GM23248 (cell line): ENCODE measurements at places on chromosomes 3 and 15. TPM values are rescaled to one million over a fixed set of nuclear protein-coding genes. Genes with fewer than 3 reads are reported as not detected.

- DNase-seq, result peak; percentile 84
- peak overlapping the region; percentile 97 for H3K4me3 ChIP-seq
- H3K4me1 ChIP-seq, result peaks cover 24% of the 10 kb centered on the region
- no peaks in the 10 kb centered on the region for H3K36me3 ChIP-seq
Observed at GRCh38 chr3:169147238-169148008, 516.1 kb downstream of the MECOM start.

GRCh38 chr3:81651139-81651538 is 110.3 kb downstream of the GBE1 start:
- H3K27ac ChIP-seq, result no peak overlapping the region
- H3K36me3 ChIP-seq, result peaks cover 26% of the 10 kb centered on the region
- no peaks in the 10 kb centered on the region for H3K4me1 ChIP-seq
- H3K27me3 ChIP-seq, result no peaks in the 10 kb centered on the region
- no peak for DNase-seq
- no peak overlapping the region for H3K4me3 ChIP-seq

GRCh38 chr3:48684480-48685143 is 1.1 kb downstream of the NCKIPSD start:
- H3K27ac ChIP-seq, result no peak overlapping the region
- peaks cover 14% of the 10 kb centered on the region for H3K4me1 ChIP-seq
- H3K4me3 ChIP-seq, result peak overlapping the region; percentile 96

GATM gene
- 0.89 TPM in 1 of 2 replicates, not detected in the other for total RNA-seq

- no peaks in the 10 kb centered on the region for H3K4me1 ChIP-seq
- no peak overlapping the region for H3K4me3 ChIP-seq
- no peaks in the 10 kb centered on the region for H3K27me3 ChIP-seq
- no peak overlapping the region for H3K27ac ChIP-seq
- H3K36me3 ChIP-seq, result no peaks in the 10 kb centered on the region
- DNase-seq, result no peak
Observed at GRCh38 chr3:195711813-195712534, 8.8 kb upstream of the MUC20 start.

DNA sequence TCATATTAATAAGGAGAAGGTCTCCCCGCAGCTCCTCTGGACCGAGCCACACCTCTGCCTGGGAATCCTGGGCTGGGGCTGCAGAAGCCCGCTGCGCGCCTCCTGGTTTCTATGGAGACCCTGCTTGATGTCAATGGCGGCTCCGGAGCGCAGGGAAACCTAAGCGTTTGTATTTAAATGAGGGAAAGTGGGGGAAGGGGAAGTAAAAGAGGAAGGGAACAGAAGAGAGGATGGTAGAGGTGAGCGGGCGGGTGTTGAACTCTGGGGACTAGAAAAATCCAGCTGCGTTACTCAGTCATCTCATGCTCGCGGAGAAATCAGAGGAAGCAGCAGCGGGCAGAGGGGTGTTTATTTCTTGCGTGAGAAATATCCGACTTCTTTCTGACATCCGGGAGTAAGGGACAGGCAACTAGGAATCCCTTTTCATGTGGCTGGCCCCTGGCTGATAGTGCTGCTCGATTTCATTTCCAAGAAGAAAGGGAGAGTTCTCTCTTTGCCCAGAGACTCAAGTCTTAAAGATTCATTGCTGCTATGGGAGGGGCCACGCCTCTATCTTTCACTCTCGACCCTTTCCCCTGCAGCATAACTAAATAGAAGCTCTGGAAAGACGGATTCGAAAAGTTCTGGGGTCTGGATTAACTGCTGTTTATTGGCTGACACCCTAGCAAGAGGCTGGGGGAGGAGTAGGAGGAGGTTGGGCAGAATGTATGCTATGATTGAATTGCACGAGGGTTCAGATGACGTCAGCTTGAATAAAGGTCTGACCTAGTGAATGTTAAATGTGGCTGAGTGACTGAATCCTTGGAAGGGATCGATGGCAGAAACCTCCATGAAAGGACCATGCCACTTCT is 110.5 kb upstream of the GAP43 start:
- peak overlapping the region; percentile 89 for H3K4me3 ChIP-seq
- peak overlapping the region; percentile 44 for H3K27ac ChIP-seq
- peaks cover 10% of the 10 kb centered on the region for H3K4me1 ChIP-seq
- peak; percentile 67 for DNase-seq

CNTN4 gene
- total RNA-seq, result not detected in 2 replicates

SCAANT1 gene
- total RNA-seq, result not detected in 2 replicates

DNA sequence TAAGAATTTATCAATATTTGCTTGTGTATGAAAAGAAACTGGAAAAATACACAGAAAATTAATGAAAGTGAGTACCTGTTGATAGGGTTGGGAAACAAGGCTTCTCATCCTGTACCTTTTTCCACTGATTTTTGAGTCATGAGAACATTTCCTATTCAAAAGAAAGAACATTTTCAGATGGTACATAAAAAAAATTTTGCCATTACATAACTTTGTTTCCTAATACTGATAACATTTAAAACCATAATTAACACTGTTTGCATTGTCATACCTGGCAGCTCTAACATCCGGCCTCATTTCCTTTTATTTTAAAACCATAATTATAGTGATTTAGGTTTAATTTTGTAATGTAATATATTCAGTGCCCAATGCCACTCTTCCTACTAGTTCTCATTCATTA is 11.7 kb downstream of the NKTR start:
- H3K27ac ChIP-seq, result no peak overlapping the region
- H3K36me3 ChIP-seq, result peaks cover 3% of the 10 kb centered on the region; the same call in 1 of the 2 replicates
- H3K27me3 ChIP-seq, result no peaks in the 10 kb centered on the region
- H3K4me3 ChIP-seq, result no peak overlapping the region

GRCh38 chr15:34025252-34025651 is 13.8 kb downstream of the AVEN start:
- H3K27ac ChIP-seq, result no peak overlapping the region
- no peak overlapping the region for H3K4me3 ChIP-seq
- no peaks in the 10 kb centered on the region for H3K27me3 ChIP-seq
- DNase-seq, result no peak

NOX5 gene
- total RNA-seq, result 0.11 TPM in 1 of 2 replicates, not detected in the other

DNA sequence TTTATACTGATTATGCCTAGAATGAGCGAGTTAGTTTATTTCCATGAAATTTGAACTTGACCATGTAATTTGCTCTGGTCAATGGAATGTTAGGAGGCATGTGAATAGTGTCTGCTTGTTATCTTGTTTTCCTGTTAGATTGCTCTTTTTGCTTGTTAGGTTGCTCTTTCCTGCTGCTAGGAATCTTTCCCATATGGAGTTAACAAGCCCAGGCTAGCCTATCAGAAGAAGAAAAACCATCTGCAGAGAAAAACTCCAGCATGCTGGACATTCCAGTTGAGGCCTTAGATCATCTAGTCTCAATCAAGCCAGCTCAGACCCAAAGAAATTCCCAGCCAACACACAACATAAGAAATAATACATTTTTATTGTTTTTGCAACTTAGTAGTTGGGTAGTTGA is 470.2 kb upstream of the AGTR1 start:
- H3K4me1 ChIP-seq, result 0 out of 2 replicates have a peak, but pooled peaks cover 9% of the 10 kb centered on the region
- no peak overlapping the region for H3K4me3 ChIP-seq
- no peaks in the 10 kb centered on the region for H3K27me3 ChIP-seq
- H3K27ac ChIP-seq, result no peak overlapping the region
- no peak for DNase-seq

GRCh38 chr3:17355591-17355990 is 386.8 kb downstream of the TBC1D5 start:
- DNase-seq, result peak; percentile 65
- no peak overlapping the region for H3K27ac ChIP-seq
- no peaks in the 10 kb centered on the region for H3K27me3 ChIP-seq
- H3K4me3 ChIP-seq, result no peak overlapping the region

- no peak overlapping the region for H3K27ac ChIP-seq
- no peak for DNase-seq
- no peaks in the 10 kb centered on the region for H3K27me3 ChIP-seq
Observed at GRCh38 chr3:131928593-131928992, 106.2 kb downstream of the CPNE4 start.

- no peaks in the 10 kb centered on the region; the same call in 1 of the 2 replicates for H3K4me1 ChIP-seq
- H3K27ac ChIP-seq, result no peak within 1 kb of the TSS
- peak; percentile 39 for DNase-seq
Observed at GRCh38 chr3:87792534-87793336, 266.1 kb downstream of the CGGBP1 start.

DCUN1D1 gene
- 28.5 and 31.9 TPM in 2 replicates for total RNA-seq

GRCh38 chr15:62775932-62776331 is 266.6 kb upstream of the TPM1 start:
- peaks cover 29% of the 10 kb centered on the region for H3K4me1 ChIP-seq
- H3K36me3 ChIP-seq, result no peaks in the 10 kb centered on the region
- no peaks in the 10 kb centered on the region for H3K27me3 ChIP-seq
- no peak overlapping the region for H3K27ac ChIP-seq

DNA sequence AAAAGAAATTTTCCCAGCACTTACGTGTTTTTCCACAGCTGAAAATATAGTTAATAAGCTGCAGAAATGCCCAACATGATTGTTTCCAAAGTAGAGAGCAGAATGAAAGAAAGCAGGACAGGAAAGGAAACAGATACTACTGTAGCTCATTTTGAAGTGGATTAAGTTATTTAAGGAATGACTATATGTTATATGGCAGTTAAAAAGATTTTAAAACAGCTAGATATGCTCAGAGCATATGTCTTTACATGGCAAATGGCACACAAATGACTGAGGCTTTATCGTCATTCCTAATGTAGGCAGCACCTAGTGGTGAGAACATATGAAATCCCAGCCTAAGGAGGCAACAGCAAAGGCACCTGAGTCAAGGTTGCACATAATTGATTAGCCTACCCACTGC is 106.6 kb upstream of the SEMA6D start:
- no peaks in the 10 kb centered on the region for H3K27me3 ChIP-seq
- H3K4me3 ChIP-seq, result no peak overlapping the region
- H3K36me3 ChIP-seq, result no peaks in the 10 kb centered on the region
- H3K27ac ChIP-seq, result no peak overlapping the region

NR1I2 gene
- not detected in 2 replicates for total RNA-seq

HTR3E gene
- not detected in 2 replicates for total RNA-seq

GRCh38 chr3:170046269-170047132 is 8.7 kb downstream of the GPR160 start:
- H3K36me3 ChIP-seq, result no peaks in the 10 kb centered on the region
- DNase-seq, result no peak
- no peak overlapping the region for H3K4me3 ChIP-seq
- peaks cover 5% of the 10 kb centered on the region for H3K27me3 ChIP-seq

DNA sequence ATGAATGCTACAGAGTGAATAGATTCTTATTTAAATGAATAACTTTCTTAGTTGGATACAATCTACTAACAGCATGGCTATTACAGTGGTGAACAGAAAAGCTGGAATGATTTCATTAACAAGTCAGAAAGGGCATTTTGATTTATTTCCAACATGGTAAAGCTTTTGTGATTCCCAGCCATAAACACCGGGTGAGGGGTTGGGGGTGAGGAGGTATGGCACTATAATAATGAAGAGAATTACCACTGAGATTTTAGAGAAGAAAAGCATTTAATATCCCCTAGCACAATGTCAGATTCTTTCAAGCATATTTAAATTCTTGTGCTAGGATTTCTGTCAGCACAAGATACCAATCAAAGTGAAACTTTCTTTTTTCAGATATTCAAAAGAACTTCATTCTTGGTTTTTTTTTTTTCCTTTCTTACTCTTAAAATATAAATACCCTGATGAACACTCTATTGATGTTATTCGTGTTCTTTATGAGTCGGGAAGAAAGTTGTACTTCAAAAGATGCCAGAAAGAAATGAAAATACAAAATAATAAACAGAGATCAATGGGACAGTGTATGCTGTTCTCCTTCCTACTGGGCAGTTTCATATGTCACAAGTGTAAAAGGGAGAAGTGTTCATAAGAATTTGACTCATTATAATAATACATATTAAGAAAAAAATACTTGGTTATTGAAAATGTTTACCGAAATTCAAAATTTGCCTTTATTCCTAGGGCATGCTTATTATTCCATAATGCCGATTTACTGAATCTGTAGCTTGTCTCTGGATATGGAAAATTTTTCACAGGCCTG is 522.8 kb downstream of the CADM2 start:
- no peak overlapping the region for H3K4me3 ChIP-seq
- no peak for DNase-seq
- no peak overlapping the region for H3K27ac ChIP-seq
- H3K4me1 ChIP-seq, result no peaks in the 10 kb centered on the region

- DNase-seq, result no peak
- H3K27ac ChIP-seq, result no peak overlapping the region
- H3K4me3 ChIP-seq, result no peak overlapping the region
Observed at GRCh38 chr3:134543113-134543512, 57.3 kb downstream of the CEP63 start.

DNA sequence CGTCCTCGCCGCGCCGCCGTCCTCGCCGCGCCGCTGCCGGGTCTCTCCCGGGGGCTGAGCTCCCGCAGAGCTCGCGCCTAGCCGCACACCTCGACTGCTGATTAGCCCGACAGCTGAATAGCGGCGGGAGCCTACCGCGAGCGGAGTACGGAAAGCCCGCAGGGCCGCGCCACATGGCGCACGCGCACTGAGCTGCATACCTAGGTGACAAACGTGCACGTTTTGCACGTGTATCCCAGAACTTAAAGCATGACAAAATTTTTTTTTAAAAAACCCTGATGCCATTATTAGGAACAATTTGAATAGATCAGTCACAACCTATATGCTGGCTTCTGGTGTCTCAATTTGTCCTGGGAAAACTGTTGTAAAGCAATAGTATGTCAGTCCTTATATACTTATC is at the start of gene GOLGA8A:
TSS of gene GOLGA8A (minus strand) at position 122 of the 400 bp plus-strand sequence. CDS start 48,117 bp downstream, outside the sequence.
- no peaks in the 10 kb centered on the region for H3K27me3 ChIP-seq
- DNase-seq, result peak; percentile 85
- H3K4me3 ChIP-seq, result peak within 1 kb of the TSS; percentile 90
- peaks cover 7% of the 10 kb centered on the region; the same call in 1 of the 2 replicates for H3K4me1 ChIP-seq
- H3K36me3 ChIP-seq, result 0 out of 2 replicates have a peak, but pooled peaks cover 1% of the 10 kb centered on the region

- no peaks in the 10 kb centered on the region for H3K36me3 ChIP-seq
- 0 out of 2 replicates have a peak, but pooled peaks cover 9% of the 10 kb centered on the region for H3K4me1 ChIP-seq
- H3K27me3 ChIP-seq, result no peaks in the 10 kb centered on the region
Observed at GRCh38 chr3:14042680-14043079, 82.0 kb downstream of the CHCHD4 start.

DNA sequence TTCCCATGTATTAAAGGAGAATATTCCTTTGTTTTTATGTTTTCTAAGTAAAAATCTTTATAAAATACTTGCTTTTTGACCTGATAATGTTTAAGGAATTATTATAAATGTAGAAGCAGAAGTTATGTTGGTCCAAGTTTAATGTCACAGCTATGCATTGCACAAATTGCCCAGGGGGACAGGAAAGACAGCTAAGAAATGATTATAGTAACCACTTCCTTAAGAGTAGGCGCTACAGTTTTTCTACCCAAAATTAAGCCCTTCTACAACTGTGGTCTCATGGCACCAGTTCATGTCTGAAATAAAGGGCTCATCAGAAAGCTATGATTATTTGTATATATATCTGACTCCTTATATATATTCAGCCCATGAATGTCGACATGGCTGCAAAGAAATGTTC is 176.4 kb downstream of the GBE1 start:
- no peak for DNase-seq
- peaks cover 23% of the 10 kb centered on the region for H3K36me3 ChIP-seq
- no peak overlapping the region for H3K27ac ChIP-seq
- no peak overlapping the region for H3K4me3 ChIP-seq
- H3K4me1 ChIP-seq, result no peaks in the 10 kb centered on the region

GRCh38 chr15:37046876-37047614 is 53.3 kb downstream of the MEIS2 start:
- H3K4me1 ChIP-seq, result peaks cover 11% of the 10 kb centered on the region
- peak overlapping the region; percentile 37; the same call in 1 of the 2 replicates for H3K27ac ChIP-seq
- no peaks in the 10 kb centered on the region for H3K27me3 ChIP-seq
- DNase-seq, result peak; percentile 60
- H3K4me3 ChIP-seq, result no peak overlapping the region
